Activated naive CD4-positive, alpha-beta T cell treated with anti-CD3 and anti-CD28 coated beads, Interleukin-2, amount 10 ng/mL, durations not matched to agents 7 days and 5 days (primary cell): ENCODE measurements at places on chromosomes 5 and 9.
A peak's percentile ranks its signal among the peaks of the same experiment; 100 is the strongest.

DNA sequence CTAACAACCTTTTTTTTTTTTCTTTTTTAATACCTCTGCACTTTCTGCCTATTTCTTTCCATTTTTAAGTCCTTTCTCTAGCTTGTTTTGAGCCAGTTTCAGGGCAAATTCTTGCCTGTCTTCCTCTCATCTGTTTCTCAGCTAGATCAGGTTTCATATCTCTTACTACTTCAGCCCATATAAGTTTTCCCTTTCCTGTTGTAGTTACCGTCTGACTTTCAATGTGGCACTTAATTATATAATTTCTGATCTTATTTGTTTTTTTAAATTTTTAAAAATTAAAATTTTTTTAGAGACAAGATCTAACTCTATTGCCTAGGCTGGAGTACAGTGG is 104.7 kb upstream of the ELL2 start:
- DNase-seq, result no peak

- DNase-seq, result no peak
These were observed 564.0 kb upstream of the ZNF462 start for GRCh38 chr9:106298997-106299396.

DNA sequence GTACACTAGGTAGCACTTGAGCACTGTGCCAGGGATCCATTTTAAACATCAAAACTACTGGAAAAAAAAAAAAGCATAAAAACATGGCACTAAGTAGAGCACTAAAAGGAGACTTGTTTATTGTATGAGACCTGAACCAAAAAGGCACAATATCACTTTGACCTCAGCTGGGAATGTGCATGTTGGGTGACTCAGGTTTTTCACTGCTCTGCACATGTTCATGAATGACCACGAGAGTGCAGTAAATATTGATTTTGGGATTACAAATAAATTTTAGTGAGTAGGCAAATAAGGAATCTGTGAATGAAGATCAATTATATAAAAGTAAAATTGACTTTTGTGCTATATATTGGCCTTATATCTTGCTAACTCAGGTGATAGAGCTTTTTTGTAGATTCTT is 11.8 kb downstream of the RMI1 start:
- no peak for DNase-seq

GRCh38 chr5:14591548-14591947 is 10.0 kb downstream of the OTULINL start:
- no peak for DNase-seq

DNA sequence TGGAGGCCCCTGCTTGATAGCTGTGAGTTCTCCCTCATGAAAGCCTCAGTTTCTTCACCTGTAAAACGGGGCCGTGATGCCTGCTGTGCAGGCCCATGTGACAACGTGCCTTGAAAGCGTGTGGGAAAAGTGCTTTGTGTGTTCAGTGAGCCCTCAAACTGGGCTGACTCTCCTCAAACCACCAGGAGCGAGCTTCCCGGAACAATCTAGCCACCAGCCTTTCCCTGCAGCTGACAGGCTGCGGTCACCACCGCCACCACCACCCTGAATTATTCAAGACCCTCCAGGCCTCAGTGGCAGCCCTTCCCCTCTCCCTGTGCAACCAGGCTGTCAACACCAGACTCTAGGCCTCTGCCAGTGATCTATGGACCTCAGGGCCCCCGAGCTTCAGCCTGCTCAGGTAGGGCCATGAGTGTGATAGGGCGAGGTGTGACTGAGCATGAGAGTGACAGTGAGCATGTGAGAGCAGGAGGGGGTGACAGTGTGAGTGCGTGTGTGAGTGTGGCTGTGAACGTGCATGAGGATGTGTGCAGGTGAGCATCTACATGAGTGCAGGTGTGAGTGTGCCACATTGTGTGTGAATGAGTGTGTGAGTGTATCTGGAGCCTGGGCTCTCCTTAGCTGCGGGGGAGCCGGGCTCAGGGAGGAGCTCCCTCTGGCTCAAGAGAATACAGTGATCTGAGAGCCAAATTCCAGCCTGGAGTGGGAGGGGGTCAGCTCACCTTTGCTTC is 53.3 kb upstream of the PSD2 start:
- DNase-seq, result no peak

GRCh38 chr5:172860520-172861443 is 26.7 kb downstream of the ERGIC1 start:
- DNase-seq, result no peak

GRCh38 chr9:113523421-113524141 is 60.1 kb downstream of the RGS3 start:
- DNase-seq, result peak; percentile 51

- no peak for DNase-seq
These were observed 7.4 kb downstream of the TLX3 start for GRCh38 chr5:171316258-171317121.

DNA sequence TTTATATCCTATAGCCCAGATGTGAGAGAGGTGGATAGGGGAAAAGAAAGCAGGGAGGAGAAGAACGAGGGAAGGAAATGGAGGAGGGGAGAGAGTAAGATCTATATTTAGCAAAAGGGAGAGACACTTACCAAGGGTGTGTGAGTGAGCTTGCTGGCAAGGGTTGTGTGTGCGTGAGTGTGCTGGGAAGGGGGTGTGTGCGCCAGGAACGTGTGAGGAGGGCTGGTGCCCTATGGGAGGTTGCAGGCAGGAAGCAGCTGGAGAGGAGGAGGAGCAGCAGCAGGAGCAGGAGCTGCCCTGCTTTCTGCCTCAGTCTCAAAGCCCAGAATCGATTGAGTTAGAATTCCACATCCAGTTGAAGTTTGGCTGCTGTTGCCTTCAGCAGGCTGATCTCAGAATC is 148.3 kb upstream of the RUSC2 start:
- no peak for DNase-seq

- DNase-seq, result no peak
These were observed 130.0 kb downstream of the PIK3R1 start for GRCh38 chr5:68345582-68345981.
